ENCODE measurements at places on chromosomes 12 and 14. TPM values are rescaled to one million over a fixed set of nuclear protein-coding genes. Genes with fewer than 3 reads are reported as not detected.

KIF26A gene
- total RNA-seq, result 1.5 TPM

TCP11L2 gene
- total RNA-seq, result 7.7 TPM

MYH6 gene
- 0.12 TPM for total RNA-seq

NUDT4 gene
- 20.6 TPM for total RNA-seq

CACNA2D4 gene
- total RNA-seq, result 0.92 TPM

KLRC2 gene
- not detected for total RNA-seq

IKZF4 gene
- 0.99 TPM for total RNA-seq

SLC7A7 gene
- total RNA-seq, result 6.7 TPM

DHRS4 gene
- total RNA-seq, result 51.5 TPM

HOXC5 gene
- total RNA-seq, result not detected

PTPN21 gene
- total RNA-seq, result 11.1 TPM

PLEK2 gene
- 11.4 TPM for total RNA-seq

CBLN3 gene
- 0.74 TPM for total RNA-seq

CMKLR1 gene
- total RNA-seq, result 5.7 TPM

ABCD2 gene
- total RNA-seq, result 0.05 TPM

RFX4 gene
- total RNA-seq, result not detected

TAS2R20 gene
- total RNA-seq, result 1.9 TPM

PROX2 gene
- not detected for total RNA-seq

GPR132 gene
- total RNA-seq, result 0.50 TPM

GNB3 gene
- 0.17 TPM for total RNA-seq

SAV1 gene
- 12.4 TPM for total RNA-seq

FGF23 gene
- total RNA-seq, result 1.2 TPM

SMOC1 gene
- 79.5 TPM for total RNA-seq

RTL1 gene
- total RNA-seq, result not detected

HNF1A gene
- 20.5 TPM for total RNA-seq

DNAI7 gene
- not detected for total RNA-seq

LRRC10 gene
- total RNA-seq, result not detected

KRT83 gene
- total RNA-seq, result not detected

PZP gene
- total RNA-seq, result 0.86 TPM

KRT75 gene
- total RNA-seq, result not detected

C12orf56 gene
- not detected for total RNA-seq

TPH2 gene
- total RNA-seq, result not detected

WASHC3 gene
- total RNA-seq, result 19.5 TPM

SERPINA4 gene
- total RNA-seq, result 139 TPM

LMNTD1 gene
- not detected for total RNA-seq

NOVA1 gene
- 0.25 TPM for total RNA-seq
